Activated effector memory CD4-positive, alpha-beta T cell treated with Interleukin-2 at 50 U/mL for 16 hours (primary cell): ENCODE measurements at places on chromosomes 2 and 18.

DNA sequence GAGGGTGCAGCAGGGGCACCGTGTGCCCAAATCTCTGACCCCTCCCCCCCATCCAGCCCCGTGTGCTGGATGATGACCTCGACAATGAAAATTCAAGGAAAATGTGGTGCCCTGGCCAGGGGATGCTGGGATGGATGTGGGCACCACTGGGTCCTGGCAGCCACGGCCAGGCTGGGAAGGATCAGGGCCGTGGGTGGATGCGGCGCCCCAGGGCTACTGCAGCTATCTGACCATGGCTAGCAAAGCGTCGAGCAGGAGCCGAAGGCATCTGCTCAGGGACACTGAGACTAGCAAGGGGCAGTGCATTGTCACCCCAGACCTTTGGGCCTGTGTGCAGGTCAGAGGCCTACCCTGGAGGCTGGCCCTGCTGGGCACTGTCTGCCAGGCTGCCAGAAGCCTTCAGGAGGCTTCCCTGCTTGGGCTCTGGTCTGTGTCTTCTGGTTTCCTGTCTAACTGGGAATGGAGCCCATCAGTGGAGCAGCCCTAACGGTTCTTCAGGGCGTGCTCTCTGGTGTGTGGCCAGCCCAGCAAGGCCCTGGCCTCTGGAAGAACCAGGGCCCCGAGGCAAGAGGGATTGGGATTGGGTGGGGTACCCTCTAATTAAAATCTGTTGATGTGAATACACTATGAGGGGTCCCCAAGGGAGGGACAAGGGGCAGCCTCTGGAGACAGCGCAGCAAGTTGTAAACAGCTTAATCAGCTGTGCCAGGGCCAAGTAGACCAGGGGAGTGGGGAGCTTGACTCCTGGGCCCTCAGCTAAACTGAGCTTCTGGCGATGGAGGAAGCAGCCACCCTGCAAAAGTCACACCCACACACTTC lies 98.0 kb downstream of the STPG4 start:
- no peak for DNase-seq

GRCh38 chr18:32310101-32310500 lies 120.3 kb downstream of the MEP1B start:
- DNase-seq = no peak

- DNase-seq = no peak
Measured at GRCh38 chr2:126653109-126653508, 2.8 kb upstream of the GYPC start.

- no peak for DNase-seq
Measured at GRCh38 chr2:69529480-69529879, 92.2 kb upstream of the NFU1 start.

DNA sequence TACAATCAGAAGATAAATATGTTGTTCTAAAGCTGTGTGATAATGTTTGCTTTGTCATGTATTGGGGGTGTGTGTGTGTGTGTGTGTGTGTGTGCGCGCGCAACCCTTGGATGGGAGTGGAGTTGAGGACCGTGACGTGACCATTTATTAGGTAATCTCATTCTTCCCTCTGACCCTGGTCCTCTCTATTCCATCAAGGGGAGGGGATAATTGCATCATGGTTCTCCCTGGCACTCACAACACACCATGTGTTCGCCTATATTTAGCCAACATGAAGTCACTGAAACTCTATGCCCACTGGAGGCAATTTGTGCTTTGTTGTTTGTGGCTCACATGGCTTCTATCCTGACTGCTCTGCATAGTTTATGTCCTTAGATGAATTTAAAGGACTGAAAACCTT lies 79.8 kb upstream of the LRPPRC start:
- DNase-seq = no peak

DNA sequence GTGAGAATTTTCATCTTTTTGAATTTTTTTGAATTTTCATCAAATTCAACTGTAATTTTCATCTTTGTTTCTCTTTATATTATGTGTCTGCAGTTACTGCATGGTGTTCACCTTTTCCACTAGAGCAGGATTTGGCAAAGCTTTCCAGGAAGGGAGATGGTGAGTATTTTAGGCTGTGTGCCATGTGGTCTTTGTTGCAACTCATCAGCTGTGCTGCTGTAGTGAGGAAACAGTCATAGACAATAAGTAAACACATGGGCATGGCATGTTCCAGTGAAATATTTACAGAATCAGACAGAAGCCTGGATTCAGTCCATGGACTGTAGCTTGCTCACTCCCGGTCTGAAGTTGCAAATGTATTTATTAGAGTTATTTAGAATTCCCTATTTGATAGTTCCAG lies 120.4 kb downstream of the DCDC2C start:
- DNase-seq = no peak

DNA sequence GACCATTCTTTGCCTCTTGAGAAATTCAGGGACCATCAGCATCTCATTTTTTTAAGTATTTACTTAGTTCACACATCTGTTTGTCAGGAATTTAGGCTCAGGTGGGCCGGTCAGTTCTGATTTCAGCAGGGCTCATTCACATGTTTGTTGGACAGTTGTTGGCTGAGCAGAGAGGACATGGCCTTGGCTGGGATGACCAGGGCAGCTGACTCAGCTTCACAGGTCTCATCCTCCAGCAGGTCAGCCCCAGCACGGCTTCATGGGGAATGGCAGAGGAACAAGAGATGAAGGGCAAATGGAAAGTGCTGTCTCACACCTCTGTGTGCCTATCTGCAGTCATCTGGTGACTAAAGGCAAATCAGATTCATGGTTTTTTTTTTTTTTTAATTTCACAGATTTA lies 136.1 kb upstream of the TMEM200C start:
- DNase-seq = no peak

- DNase-seq = no peak
Measured at GRCh38 chr2:238174701-238175100, 15.9 kb downstream of the ERFE start.

- DNase-seq = no peak
Measured at GRCh38 chr2:32758232-32758631, 130.4 kb downstream of the TTC27 start.

- no peak for DNase-seq
Measured at GRCh38 chr2:189267491-189267890, 87.9 kb upstream of the COL5A2 start.

DNA sequence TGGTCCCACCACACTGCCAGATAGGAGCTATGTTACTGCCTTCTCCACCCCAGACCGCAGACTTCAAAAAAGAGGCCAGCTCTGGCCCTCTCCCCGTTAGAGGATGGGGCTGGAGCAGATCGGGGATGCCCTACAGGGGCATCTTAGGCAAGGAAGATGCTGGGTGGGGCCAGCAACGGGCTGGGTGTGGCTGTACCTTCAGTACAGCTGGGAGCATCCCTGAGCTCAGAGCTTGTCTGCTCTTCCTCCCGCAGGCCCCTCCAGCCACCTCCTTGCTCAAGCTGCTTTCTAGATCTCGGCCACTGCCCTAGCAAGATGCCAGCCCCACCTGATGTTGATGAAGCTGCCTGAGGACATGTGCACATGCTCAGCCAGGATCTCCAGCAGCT lies 9.8 kb downstream of the PTPRN start:
- no peak for DNase-seq

GRCh38 chr2:217909156-217909820 lies 93.5 kb downstream of the TNS1 start:
- DNase-seq = no peak

DNA sequence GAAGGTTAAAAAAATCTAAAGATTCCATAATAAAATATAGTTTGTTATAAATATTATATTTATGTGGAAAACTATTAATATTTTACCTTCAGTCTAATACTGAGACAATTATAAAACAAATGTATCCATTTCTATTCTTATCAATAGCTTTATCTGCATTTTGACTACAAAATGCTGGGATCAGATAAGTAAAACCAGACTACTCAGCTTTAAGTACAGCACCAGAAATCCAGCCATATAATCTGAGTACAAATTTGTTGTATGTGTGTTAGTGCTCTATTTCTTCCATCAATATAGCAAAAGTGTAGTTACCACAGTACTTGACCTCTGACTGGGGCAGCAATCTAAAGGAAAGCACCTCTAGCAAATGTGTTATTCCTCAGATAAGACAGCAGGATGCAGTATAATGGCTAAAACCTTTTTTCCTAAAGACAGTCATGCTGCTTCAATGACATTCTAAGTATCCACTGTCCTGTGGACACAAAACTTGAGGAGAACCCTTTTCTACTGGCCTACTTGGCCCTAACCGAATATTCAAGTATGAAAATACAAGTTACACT lies 68.1 kb downstream of the OLA1 start:
- no peak for DNase-seq

DNA sequence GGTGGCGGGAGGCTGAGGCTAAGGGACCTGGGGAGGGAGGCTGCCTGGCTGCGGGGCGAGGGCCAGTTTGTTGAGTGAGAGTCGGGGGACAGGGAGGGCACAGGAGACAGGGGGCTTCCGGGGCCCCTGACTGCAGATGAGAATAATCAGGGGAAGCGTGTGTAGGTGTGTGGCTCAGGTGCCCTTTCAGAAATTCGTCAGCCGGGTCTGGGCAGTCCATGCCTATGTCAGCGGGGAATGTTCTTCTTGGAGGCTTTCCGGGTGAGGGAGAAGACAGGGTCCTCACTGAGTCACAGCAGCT lies 52.3 kb upstream of the OTOF start:
- no peak for DNase-seq

DNA sequence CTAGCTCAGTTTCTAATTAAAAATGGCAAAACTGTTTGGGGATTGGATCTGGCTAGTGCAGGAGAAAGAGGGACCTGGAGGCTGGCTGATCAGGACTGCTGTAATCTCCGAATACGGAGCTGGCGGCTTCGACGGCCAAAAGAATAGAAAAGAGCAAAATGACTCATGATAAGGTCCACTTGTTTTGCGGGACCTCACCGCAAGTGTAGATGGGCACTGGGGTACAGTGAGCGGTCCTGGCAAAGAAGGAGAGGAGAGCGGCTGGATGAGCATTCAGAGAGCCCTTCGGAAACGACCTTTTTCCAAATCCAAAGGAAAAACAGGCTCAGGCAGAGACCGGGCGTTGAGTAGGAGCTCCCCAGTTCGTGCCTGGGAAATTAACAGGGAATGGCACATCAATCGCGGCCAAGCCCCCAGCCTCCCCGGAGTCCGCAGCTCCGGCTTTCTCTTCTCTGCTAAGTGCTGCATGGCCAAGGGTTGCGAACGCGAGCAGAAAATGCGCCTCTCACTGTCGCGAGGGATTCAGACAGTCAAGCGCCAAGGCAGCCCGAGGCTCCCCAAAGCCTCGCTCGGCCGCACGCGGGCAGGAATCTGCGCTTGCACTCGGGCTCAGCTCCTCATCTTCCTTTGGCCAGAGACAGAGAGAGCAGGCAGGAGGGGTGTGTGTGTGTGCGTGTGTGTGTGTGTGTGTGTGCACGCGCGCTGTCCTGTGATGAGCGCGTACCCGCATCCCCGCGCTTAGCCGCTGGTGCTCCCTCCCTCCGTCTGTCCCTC lies 1.8 kb downstream of the DCC start:
- DNase-seq = no peak
